NCI-H1105 (cell line): ENCODE measurements at places on chromosomes 2 and 18.
A peak's percentile ranks its signal among the peaks of the same experiment; 100 is the strongest.

DNA sequence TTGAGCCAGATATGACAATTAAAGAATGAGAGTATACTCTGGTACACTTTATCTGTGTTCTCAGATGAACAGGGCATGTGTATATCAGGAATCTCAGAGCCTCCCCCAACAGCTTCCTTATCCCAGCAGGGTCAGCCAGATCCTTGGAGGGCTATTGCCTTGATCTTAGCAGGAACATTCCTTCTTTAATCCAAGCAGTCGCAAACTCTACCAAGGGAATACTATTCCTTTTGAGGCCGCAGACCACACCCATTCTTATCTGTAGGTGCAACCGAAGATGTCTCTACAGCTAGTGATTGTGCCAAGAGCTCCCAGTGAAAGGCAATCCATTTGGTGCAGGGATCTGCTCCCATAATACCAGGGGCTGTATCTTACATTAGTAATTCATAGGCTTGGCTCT lies 118.3 kb upstream of the DOK6 start:
- no peak for DNase-seq

GRCh38 chr2:130372833-130373807 lies 17.3 kb downstream of the PTPN18 start:
- DNase-seq, result no peak

DNA sequence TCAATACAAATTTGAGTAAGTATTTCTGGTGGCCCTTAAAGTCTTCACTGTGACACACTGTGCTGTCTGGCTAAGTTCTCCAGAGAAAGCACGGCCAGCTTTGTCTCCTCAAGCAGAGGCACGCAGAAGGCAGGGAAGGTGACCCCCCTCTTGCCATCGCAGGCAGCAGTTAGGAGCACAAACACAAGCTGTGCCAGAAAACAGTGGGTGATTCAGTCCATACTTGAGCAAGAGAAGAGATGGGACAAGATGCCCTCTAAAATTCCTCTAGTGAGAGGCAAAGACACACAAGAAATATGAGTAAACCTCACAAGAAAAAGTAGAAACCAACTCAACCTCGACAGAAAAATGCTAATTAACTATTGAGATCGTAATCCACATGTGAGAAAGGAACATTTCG lies 9.8 kb downstream of the MCEE start:
- DNase-seq, result no peak

DNA sequence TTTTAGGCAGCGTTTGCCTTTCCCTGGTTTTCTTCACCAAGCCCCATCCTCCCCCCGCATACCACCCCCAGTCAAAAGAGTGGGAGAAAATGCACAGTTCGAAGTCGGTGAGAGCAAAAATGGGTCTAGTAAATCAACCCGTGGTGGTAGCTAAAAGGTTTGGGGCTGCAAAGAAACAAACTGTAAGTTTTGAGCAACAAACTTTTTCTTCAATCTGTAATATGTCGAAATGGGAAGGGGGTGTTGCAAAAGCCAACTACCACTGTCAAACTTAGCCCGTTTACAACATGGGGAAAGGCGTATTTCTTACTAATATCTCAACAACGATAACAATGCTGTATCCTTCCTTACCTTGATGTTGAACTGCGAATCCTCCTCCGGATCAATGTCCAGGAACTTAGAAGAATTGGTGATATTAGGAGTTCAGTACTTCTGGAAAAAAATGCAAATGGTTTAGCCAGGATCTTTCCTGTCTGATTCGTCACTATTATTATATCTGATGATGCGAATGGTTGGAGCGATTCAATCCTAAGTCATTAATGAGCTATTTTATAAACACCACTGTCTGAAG lies 2.4 kb upstream of the SATB2 start:
- no peak for DNase-seq

- DNase-seq, result no peak
Observed at GRCh38 chr2:72081451-72081850, 66.2 kb downstream of the CYP26B1 start.

DNA sequence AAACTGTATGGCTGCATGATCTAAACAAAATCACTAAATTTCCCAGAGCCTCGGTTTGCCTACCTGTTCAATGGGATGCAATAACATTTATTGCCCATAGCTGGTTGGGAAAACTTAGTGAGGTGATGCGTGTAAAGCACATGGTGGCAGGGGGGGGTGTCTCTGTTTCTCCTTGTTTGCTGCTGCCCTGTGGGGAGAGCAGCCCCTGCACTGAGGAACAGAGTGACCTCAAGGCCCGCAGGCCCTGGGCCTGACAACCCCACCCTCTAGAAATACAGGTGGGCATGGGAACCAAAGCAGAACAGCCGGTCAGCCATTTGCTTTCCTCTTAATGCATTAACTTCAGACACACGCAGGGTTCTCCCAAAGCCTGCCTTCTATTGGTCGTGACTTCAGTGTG lies 55.1 kb upstream of the SLC66A3 start:
- DNase-seq, result no peak

DNA sequence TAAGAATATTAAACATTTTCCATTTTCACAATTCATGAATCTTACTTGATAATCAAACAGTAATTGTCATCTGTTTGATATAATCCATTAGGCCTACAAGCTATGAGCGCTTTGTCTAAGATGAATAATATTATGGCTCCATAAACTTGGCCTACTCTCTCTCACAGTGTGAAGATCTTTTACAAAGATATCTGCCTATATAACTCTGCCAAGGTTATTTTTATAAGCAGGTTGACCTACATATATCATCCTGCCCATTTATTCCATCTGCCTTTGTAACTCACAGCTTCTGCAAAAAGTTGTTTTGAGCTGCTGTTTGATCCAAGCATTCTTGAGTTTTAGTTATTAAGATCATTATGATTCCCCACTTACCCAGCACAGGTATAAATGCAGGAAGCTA lies 158.3 kb downstream of the PDE11A start:
- no peak for DNase-seq

DNA sequence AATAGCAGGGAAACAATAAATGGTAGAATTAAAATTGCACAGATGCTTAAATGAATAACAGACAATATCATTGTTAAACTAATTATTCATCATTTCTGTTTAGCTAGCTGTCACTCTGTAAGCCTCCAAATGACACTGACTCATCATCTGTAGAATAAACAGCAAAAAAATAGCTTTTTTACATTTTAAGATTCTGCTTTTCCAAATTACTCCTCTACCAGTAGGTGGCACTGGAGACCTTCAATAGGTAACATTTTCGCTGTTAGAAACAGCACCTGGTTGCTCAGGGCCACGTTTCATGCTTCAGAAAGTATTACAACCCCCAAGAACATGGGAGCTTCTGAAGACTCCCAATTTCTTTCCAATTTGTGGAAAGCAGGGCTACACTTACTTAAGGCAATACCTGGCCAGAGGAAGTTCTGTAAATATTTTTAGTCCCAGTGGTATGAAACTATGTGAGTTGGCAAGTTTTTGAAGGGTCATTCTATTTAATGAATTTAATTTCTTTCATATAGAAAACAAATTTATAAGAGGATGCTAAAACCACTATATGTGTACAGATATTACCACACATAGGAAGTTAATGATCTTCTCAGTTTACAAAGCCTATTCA lies 45.4 kb downstream of the TTN start:
- DNase-seq, result peak; percentile 38

GRCh38 chr2:60555783-60556139 lies 2.3 kb upstream of the BCL11A start:
- DNase-seq, result no peak
